CD4-positive, alpha-beta T cell treated with Interleukin-15 for 4 hours (primary cell): ENCODE measurements at places on chromosomes 11 and 22.

DNA sequence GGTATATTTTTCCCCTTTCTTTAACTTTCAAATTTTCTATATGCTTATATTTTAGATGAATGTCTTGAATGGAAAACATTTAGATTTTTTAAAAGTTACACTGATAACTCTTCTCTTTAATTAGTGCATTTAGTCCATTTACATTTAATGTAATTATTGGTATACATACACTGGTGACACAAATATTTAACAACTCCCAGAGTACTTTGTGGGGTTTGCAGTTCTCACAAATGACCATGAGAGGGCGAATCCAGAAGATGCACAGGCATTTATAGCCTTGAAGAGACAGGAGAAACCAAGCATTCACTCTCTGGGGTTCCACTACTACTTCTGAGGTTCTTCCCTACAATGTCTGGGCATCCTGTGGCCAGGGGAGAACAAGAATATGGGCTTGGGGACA is 125.1 kb downstream of the TIMP3 start:
- DNase-seq: no peak

GRCh38 chr11:17914957-17915356 is 97.9 kb downstream of the SERGEF start:
- DNase-seq: no peak

GRCh38 chr11:20127671-20128527 is 32.4 kb downstream of the DBX1 start:
- DNase-seq: peak; percentile 71

- DNase-seq: peak; percentile 12
Measured at GRCh38 chr11:93236741-93237675, 39.2 kb upstream of the SLC36A4 start.

DNA sequence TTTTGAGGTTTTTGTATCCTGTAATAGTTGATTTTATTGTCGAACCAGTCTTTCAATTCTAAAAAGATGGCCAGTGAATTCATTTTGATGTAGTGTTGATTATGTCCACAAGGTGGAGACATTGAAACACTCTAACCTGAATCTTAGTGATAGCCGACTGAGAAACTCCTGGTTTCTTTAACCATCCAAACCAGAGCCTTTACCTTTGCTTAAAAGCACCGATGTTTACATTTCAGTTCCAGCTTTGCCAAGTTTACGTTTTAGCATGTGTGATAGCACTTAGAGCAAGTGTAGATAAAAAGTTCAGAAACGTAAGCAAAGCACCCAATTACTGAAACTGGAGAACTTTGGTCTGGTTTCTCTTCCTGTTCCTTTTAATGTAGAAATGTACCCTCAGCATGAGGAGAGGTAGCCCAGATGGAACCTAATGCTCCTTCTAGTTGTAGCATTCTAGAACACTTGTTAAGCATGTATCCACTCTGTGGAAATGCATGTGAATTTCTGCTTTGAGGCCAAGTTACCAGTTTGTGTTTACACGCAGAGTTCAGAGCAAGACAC is 208.6 kb downstream of the DBX1 start:
- peak; percentile 42 for DNase-seq

DNA sequence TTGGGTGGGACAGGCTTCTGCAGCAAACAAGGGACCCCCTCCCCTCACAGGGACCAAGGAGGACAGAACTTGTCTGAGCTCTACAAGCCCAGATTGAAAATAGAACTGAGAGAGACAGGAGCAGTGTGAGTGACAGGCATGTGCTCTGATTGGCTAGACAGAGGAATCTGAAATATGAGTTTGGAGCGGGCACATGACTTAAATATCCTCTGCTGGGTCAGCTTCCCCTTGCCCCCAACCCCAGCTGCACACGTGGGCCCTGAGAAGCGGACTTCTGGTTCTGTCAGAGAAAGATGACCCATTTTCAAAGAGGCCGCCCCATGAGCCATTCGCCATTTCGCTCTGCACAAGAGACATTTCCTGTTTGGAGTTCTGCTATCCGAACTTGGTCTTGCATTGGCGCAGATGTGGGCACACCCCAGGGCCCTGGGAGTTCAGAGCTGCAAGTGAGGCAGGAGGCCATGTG is 5.3 kb downstream of the TUBA8 start:
- DNase-seq: no peak

- no peak for DNase-seq
Measured at GRCh38 chr22:48089601-48090331, 1327.3 kb downstream of the TBC1D22A start.

- peak; percentile 44 for DNase-seq
Measured at GRCh38 chr11:104700609-104701008, 197.7 kb downstream of the CASP12 start.

DNA sequence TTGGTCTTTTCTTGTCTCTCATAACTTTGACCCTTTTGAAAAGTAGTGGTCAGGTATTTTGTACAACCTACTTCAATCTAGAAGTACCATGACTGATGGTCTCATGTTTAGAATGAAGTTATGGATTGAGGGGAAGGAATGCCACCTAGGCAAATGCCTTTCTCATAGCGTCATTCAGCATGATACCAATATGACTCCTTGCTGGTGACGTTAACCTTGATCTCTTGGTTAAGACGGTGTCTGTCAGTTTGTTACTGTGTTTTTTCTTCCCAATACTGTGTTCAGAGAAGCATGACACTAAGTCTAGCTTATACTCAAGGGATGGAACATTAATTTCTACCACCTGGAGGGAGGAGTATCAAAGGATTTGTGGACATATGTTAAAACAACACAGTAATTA is 130.9 kb downstream of the KIF18A start:
- no peak for DNase-seq

- peak; percentile 13 for DNase-seq
Measured at GRCh38 chr11:128723531-128723930, 29.7 kb downstream of the FLI1 start.

GRCh38 chr11:21986361-21986760 is 206.5 kb upstream of the ANO5 start:
- DNase-seq: no peak

GRCh38 chr22:48076008-48076407 is 1313.6 kb downstream of the TBC1D22A start:
- DNase-seq: no peak

- DNase-seq: no peak
Measured at GRCh38 chr22:18013436-18013835, 10.9 kb downstream of the MICAL3 start.

GRCh38 chr22:28855355-28856094 is 27.8 kb upstream of the ZNRF3 start:
- DNase-seq: peak; percentile 56

- no peak for DNase-seq
Measured at GRCh38 chr22:19142394-19142793, 2.1 kb downstream of the ESS2 start.

DNA sequence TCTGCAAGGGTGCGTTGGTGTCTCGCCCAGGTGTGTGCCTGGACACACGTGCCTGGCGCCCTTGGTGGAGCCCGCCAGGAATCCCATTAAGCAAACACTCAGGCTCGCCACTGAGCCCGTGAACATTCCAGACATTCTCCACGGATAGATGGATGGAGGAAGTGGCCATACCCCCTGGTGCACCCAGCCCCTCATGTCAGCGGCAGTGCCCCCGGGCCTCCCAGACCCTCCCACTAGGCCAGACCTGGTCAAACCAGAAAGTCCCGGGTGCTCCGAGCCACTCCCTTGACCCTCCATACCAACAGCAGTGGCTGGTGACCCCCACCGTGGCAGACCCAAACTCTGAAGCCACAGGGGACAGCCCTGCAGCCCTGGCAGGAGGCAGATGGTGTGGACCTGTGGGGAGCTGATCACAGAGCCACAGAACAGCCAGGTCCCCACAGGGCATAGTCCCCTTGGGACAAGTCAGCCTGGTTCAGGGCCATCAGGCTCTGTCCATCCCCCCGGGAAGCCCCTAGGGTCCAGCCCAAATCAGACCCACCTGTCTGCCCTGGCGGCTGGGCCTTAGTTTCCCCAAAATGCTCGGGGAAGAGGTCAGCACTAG is 1.9 kb downstream of the EPS8L2 start:
- no peak for DNase-seq

GRCh38 chr11:19674836-19675235 is 37.8 kb upstream of the NAV2 start:
- no peak for DNase-seq

DNA sequence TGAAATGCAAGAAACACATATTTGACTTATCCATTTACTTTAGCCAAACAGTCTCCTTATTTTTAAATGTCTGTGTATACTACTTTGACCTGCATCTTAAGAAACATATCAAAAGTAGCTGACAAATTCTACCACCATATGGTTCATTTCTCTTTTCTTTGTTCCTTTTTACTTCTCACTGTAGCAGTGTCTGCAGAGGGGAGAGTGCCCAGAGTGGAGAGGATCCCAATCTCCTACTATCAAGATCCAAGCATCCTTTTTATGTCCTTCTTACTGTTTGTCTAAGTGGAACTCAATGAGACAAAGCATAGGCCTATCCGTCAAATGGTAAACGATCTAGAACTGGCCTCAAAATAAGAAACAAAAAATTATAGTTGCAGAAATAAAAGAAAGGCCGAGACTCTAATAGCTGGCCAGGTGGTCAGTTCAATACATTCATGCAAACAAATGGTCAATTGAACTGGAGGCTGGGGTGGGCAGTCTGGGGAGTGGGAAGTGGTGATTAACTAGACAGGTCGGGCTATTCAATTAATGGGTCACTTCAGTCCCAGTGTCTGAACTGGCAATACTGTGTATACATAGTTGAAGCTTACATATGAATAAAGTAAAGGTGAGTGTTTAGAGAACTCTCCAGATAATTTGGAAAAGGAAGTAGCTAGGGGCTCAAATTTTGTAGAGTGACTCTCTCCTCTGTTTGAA is 149.1 kb downstream of the MAML2 start:
- no peak for DNase-seq

DNA sequence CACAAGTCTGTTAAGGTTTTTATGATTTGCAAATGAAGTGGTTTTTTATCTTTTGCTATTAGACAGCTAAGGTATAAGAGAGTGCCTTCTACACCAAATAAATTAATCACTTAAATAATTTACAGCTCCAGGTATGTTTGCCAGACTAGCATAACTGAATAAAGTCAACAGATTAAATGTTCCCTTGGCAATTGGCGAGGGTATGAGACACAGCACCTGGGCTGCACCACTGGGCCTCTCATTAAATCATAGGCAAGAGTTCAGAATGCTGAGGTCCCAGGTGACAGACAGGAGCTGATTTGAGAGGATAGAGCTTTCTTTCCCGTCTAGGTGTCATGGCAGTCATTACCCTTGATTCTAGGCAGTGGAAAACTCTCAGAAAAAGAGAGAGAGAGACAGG is 62.6 kb upstream of the WT1 start:
- DNase-seq: no peak

DNA sequence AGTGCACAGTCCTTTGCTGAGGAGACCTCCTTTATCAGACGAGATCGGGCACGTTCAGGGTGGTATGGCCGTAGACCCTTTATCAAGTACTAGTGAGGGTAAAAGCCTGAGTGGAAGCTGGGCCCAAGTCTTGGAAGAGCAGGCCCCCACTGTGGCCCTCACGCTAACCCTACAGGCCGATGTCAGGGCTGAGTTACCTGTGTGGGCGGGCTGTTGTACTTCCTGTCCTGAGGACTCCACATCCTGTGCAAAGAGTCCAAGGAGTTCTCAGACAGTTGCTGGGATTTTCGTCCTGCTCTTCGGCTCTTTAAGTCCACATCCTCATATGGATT is 34.9 kb downstream of the RPL27A start:
- no peak for DNase-seq

- DNase-seq: no peak
Measured at GRCh38 chr11:62088331-62088933, 35.4 kb upstream of the INCENP start.

GRCh38 chr11:17568944-17569343 is 21.9 kb downstream of the OTOG start:
- DNase-seq: no peak

GRCh38 chr11:128548649-128549255 is 38.6 kb downstream of the ETS1 start:
- no peak for DNase-seq
